Uterus (tissue), 4 donors: ENCODE measurements at places on chromosomes 2 and 18.

GRCh38 chr2:66930339-66931220, 466.6 kb upstream of the ETAA1 start:
- DNase-seq: no peak

DNA sequence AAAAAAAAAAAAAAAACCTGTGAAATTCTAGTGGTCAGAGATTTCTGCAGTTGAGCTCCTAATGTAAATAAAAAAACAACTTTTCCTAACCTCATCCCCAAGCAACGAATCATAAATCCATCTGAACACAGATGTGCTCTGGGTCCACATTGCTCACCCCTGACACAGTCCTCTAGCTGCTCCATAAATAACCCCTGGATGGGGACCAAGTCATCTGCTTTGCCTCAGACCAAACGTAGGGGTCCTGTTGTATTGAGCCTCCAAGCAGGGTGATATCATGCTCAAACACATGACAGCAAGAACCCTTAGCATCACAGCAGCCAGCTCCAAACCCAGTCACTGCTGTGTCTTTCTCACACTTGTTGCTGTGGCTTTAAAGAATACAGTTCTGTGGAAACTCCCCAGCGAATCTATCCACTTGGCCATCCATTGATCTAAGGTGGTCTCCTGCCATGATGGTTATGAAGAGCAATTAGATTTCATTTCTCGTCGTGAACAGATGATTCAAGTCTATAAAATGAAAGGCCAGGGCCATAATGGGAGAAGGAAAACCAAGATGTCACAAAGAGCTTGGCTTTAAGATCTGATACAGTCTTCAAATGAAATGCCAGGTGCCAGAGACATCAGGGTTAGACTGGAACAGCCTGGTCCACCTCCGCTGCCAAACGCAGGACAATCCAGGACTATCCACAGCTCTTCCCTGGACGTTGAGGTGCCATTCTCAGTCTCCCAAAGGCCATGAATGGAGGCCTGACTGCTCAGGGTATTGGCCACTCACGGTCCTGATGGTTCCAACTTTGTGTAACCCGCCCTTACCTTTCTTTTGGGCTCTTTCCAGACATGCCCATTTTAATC, 39.0 kb downstream of the TBC1D8 start:
- peak; percentile 78 for DNase-seq

GRCh38 chr2:120358734-120359465, 13.0 kb downstream of the INHBB start:
- no peak for DNase-seq

- no peak for DNase-seq
Measured at GRCh38 chr2:6909431-6910385, 7.5 kb upstream of the RNF144A start.

- DNase-seq: peak; percentile 95
Measured at GRCh38 chr2:218272531-218273212, 2.4 kb downstream of the PNKD start.

- no peak for DNase-seq
Measured at GRCh38 chr18:70333757-70334156, 44.9 kb downstream of the SOCS6 start.
